ENCODE measurements at places on chromosomes 1 and 21. TPM values are rescaled to one million over a fixed set of nuclear protein-coding genes. Genes with fewer than 3 reads are reported as not detected.

The LAD1 gene
- total RNA-seq: 0.49 TPM

- no peak for DNase-seq
Measured at GRCh38 chr1:166272851-166273250, 106.0 kb upstream of the FAM78B start.

DNA sequence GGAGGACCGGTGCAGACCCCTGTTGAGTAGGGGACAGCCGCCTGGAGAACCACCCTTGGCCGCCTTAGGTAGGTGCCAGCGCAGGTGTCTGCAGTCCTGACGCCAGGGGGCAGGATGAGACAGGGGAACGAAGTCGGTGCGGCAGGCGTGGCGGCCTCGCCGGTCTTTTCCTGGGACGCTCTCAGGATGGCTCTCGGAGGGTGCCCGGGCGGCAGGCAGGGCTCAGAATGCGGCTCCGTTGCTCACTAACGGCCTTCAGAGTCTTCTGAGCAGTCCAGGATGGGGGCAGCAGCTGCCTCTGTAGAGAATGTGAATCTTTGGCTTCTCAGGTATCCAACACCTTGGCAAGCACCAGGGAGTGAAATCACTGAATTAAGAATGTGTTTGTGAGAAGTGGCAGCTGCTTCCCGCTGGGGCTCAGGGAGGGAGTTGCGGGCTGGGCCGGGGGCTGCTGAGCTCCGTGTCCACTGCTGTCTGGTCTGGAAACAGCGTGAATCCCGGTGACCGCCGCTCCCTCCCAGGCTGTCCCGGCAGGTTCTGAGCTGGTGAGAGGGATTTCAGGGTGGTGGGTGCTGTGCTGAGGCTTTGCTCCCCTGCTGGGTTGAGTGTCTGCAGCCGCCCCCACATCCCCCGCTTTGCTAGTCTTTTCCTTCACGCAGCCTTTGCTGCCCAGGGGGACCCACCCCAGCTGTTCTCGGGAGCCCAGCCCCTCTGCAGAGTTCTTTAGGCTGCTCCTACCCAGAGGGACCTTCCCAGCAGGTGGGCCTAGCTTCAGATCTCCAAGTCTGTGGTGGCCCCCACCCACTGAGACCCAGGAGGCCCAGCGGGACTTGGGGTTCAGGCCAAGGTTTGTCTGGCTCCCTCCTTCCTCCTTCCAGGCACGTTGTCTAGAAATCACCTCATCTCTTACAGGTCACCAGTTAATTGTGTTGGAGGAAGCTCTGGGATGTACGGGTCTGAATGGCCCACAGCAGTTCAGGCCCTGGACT lies 11.1 kb upstream of the C1orf174 start:
- DNase-seq: peak; percentile 75

DNA sequence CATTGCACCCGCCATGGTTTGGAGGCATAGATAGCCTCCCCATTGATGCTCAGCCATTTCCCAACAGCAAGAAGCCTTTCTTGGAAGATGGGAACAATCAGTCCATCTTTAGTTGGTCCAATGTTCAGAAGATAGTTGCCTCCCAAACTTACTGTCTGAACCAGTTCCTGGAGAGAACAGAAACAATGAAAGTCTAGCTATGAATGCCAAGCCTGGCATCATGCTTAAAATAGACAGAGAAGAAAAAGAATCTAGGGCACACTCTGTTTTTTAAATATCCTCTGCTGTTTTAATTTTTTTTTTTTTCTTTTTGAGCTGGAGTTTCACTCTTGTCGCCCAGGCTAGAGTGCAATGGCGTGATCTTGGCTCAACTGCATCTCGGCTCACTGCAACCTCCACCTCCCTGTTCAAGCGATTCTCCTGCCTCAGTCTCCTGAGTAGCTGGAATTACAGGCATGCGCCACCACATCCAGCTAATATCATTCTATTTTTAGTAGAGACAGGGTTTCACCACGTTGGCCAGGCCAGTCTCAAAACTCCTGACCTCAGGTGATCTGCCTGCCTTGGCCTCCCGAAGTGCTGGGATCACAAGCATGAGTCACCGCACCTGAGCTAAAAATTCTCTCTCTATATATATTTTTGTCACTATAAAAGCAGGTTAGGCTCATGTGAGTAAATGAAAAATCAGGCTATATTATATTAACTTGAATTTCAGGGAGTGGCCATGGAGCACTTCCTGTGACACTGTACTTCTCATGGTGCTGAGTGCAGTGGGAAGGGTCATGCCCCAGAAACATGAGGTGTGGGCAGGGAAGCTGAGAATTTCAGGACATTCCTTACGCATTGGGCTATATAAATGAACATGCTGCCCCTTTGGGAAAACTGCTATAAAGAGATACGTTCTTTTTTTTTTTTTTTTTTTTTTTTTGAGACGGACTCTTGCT lies 19.1 kb downstream of the FUCA1 start:
- DNase-seq: no peak

Data from activated T-cell treated with anti-CD3 and anti-CD28 coated beads, Interleukin-2, amount 50 U/mL, for 4 hours (primary cell).